ENCODE measurements at places on chromosomes 6 and 20.

DNA sequence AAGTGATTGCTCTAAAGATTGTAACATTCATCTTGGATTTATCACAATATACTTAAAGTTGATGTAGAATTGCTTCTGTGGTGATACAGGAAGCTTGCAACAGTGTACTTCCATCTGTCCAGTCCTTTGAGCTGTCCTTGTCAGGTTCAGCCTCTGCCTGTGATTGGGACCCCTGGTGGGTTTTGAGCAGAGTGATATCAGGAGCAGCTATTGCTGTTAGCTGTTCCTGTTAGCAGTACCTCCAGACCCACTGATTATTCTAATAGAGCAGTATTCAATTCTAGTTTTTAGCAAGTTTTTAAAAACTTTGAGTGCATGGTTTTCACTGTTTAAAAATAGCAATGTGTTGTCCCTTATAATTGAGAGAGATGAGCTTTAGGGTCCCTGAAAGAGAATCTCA lies 48.8 kb downstream of the TULP4 start:
- no peak for DNase-seq

DNA sequence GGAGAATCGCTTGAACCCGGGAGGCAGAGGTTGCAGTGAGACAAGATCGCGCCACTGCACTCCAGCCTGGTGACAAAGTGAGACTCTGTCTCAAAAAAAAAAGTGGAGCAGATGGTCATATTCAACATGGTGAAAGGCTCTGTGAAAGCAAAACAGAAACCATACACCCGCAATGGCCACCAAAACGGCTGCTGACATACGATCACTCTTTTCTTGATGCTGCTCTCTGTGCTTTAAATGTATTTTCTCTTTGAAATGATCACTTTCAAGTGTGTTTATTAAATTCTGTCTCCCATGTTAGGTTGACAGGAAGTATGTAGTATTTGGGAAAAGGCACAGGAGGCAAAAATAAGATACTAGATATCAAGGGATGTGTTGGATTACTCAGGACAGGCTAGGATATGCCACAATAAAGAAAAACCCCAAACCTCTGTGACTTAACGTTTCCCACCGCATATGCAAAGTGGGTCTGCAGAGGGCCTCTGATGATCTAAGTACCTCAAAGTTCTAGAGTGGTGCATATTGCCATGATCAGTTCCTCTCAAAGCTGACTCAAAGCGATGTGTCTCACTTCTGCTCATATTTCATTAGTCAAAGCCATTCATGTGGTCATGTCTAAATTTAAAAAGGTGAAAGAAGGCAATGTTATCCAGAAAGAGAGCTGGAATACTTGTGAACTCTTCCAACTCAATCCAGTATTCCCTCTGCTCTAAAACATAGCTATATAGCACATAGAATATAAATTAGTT lies 155.1 kb upstream of the SOX4 start:
- no peak for DNase-seq

DNA sequence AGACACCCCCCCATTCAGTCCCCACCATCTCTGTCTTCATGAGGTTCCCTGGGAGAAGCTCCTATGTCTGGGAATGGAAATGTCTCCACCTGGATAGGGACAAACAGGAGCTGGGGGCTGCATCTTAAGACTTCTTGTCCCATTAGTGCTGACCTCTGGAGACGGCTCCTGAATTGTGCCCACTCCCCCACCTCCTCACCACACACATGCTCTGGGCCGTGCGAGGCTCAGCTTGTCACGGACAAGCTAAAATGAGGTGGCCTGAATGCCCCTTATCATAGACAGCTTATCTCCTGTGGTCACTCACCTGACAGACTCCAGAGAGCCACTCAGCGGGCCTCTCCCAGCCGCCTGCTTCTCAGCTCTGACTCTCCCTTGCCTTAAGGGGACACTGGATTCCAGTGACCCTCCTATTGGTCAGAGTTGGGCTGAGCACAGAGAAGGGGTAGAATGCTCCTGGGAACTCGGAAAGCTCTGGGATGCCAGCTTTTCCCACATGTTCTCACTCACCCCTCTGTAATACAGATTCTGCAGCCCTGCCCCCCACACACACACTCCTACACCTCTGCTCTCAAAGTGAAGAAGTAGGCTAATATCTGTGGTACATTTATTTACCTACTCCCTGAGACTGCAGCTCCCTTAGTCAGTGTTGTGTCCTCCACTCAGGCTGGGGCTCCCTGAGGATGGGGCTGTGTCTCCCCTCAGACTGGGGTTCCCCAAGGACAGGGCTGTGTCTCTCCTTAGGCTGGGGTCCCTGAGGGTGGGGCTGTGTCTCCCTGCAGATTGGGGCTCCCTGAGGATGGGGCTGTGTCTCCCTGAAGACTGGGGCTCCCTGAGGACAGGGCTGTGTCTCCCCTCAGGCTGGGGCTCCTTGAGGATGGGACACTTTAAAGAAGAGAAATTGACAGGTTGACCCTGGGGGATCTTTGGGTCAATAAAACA lies 167.5 kb downstream of the VEGFA start:
- DNase-seq, result no peak

- no peak for DNase-seq
Observed at GRCh38 chr6:164832410-164832809, 477.0 kb downstream of the C6orf118 start.

- no peak for DNase-seq
Observed at GRCh38 chr6:153032255-153032882, 29.9 kb upstream of the MTRF1L start.

- DNase-seq, result no peak
Observed at GRCh38 chr6:36743538-36744303, 46.1 kb downstream of the RAB44 start.

DNA sequence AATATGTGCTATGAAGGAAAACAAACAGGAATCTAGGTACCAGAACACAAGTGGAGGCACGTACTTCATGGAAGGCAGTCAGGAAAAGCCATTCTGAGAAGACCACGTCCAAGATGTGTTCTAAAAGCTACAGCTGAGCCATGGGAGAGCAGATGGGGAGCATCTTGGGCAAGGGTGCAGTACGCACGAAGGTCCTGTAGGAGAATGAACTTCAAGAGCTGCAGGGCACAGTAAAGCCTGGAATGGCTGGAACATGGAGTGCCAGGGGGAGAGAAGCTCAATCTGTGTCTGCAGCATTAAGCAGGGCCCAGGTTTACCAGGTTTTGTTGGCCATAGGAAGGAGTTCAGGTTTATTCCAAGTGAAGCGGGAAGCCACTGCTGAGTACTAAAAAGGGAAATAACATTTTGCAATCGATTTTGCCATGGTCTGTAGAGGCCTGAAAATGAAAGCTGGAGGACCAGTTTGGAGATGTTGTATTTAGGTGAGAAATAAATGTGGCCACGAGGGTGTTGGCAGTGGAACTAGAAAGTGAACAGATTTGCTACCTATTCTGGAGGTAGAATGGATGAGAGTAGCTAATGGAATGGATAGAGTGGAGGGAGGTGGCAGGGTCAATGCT lies 29.9 kb downstream of the ADTRP start:
- DNase-seq, result no peak

Data from T-helper 9 cell (primary cell).